ENCODE measurements at places on chromosomes 1 and 21.

DNA sequence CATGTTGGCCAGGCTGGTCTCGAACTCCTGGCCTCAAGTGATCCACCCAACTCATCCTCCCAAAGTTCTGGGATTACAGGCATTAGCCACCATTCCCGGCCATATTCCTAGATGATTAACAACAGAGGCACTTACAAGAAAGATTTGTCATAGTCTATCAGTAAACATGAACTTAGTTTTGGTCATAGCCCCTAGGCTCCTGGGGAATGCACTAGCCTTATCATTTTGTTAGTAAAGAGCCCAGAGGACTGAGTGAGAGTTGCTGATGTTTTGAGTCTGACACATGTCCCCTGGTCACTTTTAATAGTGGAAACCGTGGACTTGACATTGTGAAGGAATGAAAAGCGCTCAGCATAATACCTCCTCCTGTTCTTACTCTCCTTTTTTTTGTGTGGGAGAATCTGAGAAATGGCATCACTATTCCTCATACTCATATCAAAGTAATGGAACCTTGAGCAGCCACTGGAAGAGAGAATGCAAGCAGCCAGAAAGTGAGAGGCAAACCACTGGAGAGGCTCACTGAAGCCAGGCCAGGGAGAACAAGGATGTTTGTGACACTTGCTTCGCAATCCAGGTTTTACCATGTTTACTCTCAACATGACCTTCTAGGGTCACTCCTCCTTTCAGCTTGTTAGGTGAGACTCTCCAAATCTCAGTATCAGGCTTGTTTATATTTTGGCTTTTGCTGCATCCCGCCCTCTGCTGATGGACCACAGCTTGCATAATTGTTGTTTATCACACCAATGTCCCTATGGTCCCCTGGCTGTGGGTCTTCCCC lies 14.8 kb downstream of the ATP1B1 start:
- DNase-seq, result no peak

DNA sequence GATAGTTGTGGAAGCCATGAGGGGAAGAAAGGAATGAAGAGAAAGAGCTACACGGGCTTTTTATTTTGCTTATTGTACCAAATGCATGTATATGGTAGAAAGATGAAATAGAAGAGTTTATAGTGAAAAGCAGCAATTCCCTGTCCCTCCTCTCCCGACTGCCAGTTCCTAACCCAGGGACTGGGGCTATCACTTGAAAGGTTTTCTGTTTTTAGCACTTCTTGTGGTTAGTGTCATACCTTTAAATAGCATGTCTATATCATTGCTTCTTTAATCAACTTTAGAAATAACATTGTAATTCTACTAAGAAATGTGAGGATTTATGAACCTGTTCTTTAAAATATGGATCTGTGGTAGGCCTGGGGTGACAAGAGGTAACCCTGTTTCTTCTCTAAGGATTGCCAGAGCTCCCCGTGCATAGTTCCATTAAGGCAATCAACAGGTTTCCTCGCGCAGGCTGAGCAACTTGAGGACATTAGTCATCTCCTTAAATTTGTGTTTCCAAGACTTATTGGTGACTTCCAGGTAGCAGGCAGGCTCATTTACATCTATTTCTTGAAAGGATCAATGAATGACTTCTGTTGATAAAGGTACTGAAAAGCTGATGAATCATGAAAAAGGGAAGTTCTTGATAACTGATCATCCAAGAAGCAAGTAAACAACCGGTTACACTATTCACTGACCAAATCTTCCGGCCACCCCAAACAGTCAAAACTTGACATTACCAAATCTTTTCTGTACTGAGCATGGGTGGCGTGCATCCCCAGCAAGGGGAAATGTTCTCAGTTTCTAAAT lies 37.8 kb upstream of the S1PR1 start:
- no peak for DNase-seq

DNA sequence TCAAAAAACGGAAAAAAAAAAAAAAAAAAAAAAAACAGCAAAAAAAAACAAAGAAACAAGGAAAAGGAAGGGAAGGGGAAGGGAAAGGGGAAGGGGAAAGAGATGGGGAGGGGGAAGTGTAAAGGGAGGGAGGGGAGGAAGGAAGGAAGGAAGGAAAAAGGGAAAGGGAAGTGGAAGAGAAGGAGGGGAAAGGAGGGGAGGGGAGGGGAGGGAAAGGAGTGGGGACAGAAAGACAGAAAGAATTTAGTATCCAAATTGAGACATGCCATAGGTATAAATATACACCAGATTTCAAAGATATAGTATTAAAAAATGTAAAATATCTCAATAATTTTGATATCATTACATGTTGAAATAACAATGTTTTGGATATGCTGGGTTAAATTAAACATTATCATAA lies 25.8 kb downstream of the ARID4B start:
- no peak for DNase-seq

GRCh38 chr1:212688341-212689047 lies 11.1 kb downstream of the BATF3 start:
- no peak for DNase-seq

Measured in COR-L47 (cell line).